ENCODE measurements at places on chromosomes 7 and 10.

GRCh38 chr7:134355004-134355525 lies 38.3 kb upstream of the SLC35B4 start:
- no peak for DNase-seq

DNA sequence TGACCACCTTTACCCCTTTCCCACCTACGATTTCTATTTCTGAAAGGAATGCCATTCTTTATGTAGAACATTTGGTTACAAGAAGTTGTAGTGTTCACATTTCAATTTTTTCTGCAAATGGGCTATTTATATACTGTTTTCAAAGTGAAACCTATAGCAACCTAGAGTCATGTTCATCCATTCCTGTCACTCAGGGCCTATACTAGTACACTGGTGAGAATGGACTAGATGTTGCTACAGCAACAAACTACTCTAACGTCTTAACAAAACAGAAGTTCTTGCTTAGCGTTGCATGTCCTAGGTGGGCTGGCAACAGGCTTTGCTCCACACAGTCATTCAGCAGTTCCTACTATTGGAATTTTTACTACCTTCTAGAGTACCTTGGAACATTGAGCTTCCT lies 16.3 kb downstream of the CASD1 start:
- no peak for DNase-seq

DNA sequence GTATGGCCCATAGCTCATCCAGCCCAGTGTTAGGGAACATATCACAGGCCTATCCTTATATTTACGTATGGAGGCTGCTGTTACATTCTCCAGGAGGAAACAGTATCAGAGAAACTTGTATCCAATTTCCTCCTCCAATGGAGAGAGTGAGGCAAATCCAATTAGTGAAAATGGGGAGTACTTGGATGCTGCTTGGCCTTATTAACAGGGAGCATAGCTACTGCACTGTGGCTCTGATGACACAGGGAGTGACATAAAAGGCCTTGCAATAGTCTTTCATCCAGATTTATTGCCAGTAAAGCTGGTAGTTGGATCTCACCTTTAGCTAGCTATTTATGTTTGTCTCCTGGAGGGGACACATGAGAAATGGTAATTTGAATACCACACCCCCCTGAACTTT lies 313.2 kb upstream of the MTPN start:
- DNase-seq: no peak

- no peak for DNase-seq
These were observed 31.0 kb downstream of the SBDS start for GRCh38 chr7:66964411-66964810.

GRCh38 chr10:116756277-116756676 lies 13.9 kb upstream of the HSPA12A start:
- DNase-seq: no peak

DNA sequence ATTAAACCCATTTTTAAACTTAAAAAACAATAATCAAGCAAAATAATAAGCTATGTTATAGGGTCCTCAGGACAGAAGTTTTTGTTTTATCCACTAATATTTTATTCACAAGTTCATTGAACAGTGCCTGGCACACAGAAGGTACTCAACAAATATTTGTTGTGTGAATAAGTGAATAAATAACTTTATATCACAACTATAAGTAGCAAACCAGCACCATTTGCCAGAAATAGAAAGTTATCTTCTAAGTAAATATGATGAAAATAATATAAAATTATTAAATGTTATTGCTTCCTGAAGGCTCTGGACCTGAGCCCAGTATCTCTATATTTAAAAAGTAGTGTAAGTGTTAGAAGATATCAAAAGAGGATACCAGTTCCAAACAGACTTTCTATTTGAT lies 29.1 kb upstream of the SEPTIN7 start:
- no peak for DNase-seq

- no peak for DNase-seq
These were observed 145.0 kb downstream of the C7orf25 start for GRCh38 chr7:42766782-42767423.

DNA sequence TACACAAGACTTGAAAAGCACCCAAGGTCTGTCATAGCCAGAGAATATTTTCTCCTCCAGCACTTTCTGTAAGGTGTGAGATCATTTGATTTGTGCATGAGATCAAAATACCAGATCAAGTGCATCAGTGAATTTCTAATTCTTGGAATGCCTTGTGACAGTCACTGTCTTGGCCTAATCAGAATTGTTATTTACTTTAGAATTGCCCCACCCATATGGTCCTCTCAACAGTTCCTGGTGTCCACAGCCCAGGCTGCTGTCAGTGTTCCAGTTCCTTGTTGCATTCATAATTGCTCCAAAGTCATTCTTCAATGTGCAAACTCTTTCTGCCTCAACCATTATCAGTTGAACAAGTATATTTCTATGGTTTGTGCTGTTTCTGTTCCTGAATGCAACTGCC lies 770.2 kb downstream of the NRG3 start:
- DNase-seq: no peak

DNA sequence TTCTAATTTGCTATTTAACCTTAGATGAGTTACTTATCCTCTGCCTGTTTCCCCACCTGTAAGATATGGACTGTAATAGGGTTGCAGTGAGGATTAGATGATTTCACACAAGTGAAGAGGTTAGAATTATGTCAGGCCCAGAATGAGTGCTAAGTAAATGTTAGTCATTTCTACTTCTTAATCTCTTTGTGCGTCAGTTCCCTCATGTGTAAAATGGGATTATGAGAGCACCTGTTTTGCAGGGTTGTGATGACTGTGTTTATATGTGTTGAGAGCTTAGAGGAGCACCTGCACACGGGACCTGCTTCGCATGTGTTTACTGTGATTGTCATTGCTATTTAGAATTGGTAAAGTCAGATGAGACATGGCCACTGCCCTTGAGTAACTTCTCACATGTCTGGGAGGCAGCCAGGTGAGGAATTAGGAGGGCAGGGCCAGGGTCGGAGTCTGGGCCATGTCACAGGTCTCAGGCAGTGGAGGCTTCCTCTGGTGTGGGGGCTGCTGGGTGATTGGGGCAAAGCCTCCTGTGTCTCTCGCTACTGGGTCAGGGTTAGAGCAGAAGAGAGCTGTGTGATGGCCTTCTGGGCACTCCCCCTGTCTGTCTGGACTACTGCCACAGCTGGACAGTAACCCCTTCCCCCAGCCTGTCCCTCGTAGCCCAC lies 106.7 kb downstream of the WDFY4 start:
- DNase-seq: no peak

GRCh38 chr10:74642901-74643595 lies 183.4 kb upstream of the KAT6B start:
- DNase-seq: no peak

DNA sequence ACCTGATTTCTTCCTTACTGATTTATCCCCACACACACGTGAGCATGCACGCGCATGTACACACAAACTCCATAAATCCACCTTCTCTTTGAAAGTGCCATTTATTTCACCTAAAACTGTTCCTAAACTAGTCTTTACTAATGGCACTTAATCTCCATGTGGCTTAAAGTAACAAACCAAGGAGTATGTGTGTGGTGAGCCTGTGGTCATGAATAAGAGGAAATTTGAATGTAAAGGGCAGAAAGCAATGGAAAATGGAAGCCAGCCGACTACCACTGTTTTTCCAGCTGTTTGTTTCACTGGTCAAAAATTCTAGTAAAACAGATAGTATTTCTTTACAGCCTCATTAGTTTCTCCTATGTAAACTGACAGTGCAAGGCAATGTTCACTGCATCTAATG lies 23.8 kb downstream of the SEMA3C start:
- DNase-seq: no peak

DNA sequence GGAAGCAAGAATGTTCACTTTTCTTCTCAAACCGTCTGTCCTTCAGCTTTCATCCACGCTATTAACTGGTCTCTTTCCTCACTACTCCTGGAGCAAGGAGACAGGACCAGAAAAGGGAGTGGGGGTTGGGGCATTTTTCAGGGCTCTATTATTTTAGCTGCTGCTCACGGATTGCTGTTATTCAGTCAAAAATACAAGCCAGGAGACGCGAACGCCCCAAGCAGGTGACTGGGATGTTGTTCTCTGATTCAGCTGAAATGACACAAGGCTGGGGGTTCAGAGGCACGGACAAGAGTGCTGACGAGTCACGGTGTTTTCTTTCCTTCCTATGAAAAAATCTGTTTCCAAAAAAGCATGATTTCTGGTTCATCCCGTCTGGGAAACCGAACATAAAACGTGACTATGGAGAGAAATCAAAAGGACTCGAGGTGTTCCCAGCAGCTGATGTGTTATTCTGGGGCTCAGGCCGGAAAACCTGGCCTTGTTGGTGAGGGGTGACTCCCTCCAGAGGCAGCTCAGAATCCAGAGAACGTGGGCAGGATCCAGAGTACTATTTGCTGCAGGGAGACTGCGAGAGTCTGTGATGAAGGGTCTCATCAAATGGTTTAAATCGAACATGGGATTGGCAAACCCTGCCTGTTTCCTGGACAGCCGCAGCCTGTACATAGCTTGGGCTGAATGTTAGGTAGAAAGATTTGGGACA lies 3.5 kb upstream of the INHBA start:
- DNase-seq: no peak

DNA sequence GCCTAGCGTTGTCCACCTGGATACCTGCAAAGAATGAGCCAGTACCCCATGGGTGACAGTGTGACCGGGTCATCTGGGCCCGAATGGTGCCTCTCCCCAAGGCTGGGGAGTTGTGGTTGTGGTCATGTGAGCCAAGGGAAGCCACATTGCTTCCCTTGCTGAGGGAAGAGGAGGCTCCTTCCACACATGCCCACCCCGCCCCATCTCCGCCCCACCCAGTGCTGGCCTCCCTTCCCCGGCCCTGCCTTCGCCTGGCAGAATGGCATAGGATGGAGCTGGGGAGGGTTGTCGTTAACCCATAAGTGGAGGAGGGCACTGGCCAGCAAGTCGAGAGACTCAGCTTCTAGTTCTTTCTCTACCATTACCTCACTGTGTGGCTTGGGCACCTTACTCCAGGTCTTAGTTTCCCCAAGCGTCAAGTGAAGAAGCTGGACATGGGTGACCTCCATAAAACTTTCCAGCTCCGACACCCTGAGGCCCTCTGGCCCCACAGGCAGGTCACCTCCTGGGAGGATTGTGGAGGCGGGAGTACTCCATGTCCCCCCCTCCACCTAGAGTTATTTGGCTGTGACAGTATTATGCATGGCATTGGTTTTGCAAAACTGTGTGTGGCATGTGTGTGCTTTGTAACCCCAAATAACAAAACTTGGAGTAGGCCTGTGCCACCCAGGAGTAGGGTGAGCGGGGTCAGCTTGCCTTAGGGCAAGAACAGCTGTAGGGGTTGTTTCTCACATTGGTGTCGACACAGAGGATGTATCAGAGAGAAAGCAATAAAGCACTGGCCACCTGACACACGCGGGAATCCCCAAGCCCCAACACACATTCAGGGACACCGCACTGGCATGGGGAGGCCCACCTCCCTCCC lies 90.5 kb upstream of the MACROH2A2 start:
- DNase-seq: no peak

- DNase-seq: no peak
These were observed 90.2 kb upstream of the FAM20C start for GRCh38 chr7:102047-102711.

Measured in NCI-H187 treated with DMSO at 0.1 percent for 48 hours (cell line).